NCI-H1048 (cell line): ENCODE measurements at places on chromosomes 3 and 15.

GRCh38 chr3:114756506-114757279 lies 390.4 kb downstream of the ZBTB20 start:
- DNase-seq: no peak

DNA sequence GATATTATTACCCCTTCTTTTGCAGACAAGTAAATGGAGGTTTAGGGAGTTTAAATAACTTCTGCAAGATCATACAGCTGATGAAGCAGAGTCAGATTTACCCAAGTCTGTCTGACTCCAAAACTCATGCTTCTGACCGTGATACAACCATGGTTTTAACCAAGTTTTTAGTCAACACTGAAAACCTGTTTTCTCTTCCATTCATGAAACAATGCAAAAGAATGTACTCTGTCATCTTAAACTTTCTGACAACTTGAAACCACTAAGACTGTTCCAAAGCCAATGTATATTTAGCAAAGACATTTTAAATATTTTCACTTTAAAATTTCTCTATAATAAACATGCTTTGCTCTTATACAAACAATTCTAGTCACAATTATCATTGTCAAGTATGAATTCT lies 77.0 kb upstream of the RBMS3 start:
- DNase-seq: no peak

DNA sequence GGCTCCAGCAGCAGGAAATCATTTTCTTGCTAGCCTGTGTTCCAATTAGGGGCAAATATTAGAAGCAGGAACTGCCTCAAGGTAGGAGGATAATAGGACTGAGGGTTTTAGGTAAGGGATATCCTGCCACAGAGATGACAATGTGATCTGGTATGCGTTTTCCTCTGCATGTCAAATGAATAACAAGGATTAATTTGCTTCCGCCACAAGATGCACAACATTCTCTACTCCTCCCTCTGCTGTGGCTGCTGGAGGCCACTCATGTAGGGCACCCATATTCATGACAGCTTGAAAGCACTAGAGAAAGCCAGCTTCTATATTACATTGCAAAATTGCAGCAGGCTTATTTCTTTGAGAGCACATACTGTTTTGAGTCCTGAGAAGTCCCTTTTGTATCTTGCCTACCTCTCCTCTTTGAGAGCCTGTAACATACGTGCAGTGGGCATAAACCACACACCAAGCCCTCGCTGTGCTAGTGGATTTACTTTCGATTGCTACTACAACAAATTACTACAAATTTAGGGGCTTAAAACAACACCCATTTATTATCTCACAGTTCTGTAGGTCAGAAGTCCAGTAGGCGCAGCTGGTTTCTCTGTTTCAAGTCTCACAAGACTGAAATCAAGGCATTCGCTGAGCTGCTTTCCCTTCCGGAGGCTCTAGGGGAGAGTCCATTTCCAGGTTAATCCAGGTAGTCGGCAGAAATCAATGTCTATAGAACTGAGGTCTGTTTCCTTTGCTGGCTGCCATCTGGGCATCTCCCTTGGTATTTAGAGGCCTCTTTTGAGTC lies 5.9 kb upstream of the CD47 start:
- DNase-seq: no peak

DNA sequence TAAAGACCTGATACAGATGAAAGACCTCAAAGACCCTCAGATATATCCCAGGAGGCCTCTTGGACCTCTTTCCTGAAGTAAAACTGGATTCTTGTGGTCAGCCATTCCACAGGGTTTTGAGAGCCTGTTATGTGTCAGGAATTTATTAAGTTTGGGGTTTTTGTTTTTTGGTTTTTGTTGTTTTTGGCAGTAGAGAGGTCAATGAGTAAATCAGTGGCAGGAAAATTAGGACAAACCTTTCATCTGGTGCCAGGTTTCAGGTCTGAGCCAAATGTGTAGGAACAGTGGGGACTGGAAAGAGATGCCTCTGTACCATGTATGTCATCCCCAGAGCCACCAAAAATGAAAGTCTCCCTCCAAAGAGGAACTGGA lies 520.4 kb upstream of the MDFIC2 start:
- no peak for DNase-seq

DNA sequence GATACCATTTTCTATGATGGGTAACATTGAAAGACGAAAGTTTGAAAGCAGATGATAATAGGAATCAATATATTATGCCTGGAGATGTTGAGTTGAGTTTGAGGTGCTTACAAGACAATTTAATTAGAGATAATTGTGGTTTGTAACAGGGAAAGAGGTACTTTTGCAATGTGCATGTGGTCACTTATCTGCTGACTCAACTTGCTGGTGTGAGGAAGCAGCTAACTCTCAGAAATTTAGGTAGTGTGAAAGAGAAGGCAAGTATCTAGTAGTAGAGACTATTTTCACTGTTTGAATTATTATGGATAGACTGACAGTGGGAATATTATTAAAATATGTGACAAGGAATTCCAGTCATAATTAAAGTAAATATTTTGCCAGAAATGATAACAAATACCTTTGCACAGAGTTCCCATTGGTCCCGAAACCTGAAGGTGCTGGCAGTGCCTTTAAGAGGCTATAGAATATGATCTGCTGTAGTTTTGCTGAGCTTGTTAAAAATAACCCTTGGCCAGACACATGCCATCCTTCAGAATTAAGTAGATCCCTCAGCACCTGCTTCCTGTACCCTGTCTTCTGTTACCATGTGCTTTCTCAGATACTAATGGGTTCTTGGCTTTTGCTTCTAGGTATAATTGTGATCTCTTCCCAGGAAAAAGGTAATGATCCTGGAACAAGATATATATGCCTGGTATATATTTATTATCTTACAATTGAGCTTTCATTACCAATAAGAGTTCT lies 315.9 kb downstream of the BCHE start:
- no peak for DNase-seq

GRCh38 chr3:177703788-177704187 lies 506.5 kb upstream of the TBL1XR1 start:
- no peak for DNase-seq

DNA sequence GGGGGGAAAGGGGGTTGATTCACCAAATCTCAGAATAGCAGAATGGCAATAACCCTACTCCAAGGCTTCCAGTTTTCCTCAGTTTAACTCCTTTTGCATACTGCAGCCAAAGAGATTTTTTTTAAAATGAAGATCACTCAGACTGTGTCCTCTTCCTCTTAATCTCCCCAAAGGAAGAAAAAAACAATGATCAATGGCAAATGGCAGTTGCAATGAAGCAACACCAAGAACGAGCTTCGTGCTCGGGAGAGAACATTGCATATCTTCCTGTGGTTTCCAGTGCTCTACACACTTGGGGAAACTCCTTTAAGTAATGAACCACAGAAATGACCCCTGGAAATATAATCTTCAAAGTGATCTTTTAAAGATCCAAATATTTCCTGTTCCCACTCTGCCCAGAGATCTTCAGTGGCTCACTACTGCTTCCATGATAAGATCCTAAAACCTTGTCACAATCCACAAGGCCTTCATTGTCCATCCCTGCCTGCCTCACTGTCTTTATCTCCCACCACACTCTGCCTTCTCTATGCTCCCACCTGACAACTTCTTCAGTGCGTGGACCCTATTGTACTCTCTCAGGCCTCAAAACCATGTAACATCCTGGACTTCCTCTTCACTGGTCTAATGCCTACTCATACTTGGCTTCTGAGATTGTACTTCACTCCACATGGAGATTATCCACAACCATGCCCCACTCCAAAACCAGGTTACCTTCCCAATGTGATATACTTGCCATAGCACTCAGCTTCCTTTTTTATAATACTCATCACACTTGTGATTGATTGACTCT lies 394.8 kb downstream of the FHIT start:
- no peak for DNase-seq
